ENCODE measurements at places on chromosomes 1 and 21.

- DNase-seq, result peak; percentile 94
These were observed 14.8 kb upstream of the NCMAP start for GRCh38 chr1:24540906-24541710.

DNA sequence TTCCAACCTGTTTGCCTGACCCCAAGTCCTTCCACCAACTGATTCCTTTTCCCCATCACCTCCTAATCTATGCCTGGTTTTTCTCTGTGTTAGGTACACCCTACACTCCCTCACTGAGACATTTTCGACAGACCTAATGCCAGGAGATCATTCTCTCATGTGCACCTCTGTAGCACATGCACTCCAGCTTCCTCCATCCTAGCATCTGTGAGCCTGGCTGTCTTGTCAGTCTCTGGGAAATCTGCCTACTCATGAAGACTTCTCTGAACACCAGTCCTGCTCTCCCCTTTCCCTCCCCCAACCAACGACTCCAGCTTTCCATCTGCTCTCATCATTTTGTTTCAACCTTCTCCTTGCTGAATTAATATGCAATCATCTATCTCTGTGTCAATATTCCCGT is 987 bp downstream of the MED8 start:
- DNase-seq, result no peak

- DNase-seq, result peak; percentile 11
These were observed 140.5 kb downstream of the IFI44 start for GRCh38 chr1:78790174-78790573.

DNA sequence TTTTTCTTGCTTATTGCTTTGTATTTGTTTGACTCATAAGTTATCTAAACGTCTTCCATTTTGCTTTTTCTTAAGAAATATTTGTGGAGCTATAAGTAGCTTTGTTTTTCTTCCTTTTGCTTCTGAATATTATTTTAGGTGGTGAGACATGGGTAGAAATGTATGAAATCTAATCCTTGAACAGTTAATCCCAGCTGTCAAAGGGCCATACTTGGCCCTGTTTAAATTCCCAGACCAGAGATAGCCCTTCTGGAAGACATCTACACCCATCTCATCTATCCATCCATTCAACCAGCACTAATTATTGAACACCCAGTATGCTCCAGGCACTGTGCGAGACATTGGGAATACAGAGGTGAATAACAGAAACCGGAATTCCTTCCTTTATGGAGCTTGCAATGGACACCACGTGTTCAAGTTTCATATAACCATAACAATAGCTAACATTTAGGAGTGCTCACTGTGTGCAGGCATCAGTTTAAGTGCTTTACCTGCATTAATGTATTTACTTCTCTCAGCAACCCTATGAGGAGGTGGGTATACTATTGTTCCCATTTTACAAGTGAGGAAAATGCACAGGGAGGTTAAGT is 8.7 kb downstream of the TACSTD2 start:
- DNase-seq, result no peak

DNA sequence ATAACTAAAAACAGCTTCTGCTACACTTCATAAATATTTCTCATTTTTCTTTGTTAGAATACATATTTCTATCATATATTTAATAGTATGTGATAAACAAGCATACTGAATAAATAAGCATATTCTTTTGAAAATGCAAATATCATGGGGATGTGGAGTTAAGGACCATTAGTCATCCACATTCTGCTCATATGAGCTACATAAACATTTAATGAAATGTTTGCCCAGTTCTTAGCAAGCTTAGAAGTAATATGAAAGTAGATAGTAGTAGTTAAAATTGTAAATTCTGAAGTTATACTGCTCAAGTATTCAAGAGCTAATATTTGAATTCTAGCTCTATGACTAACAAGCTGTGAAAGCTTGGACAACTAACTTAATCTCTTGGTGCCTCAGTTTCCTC is 10.1 kb upstream of the GORAB start:
- no peak for DNase-seq

GRCh38 chr1:179296356-179297104 is 2.9 kb downstream of the SOAT1 start:
- no peak for DNase-seq

GRCh38 chr1:58204284-58204683 is 342.2 kb downstream of the OMA1 start:
- no peak for DNase-seq

DNA sequence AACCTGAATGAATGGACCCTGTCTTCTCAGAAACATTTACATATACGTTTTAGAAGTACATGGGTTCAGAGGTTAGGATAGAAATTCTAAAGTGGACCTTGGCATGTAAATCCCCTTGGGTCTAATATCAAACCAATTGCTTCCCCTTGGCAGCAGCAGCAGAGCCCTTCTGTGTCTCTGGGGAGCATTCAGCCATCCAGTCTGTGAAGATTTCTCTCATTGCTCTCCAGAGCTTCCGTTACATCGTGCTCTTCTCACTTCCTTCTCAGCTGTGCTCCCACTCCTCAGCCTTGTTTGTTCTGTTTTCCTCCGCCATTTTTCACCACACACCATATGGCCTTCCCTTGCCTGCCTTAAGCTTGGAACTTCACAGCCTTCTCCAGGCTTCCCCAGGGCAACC is 61.5 kb upstream of the ATP1B1 start:
- DNase-seq, result no peak

GRCh38 chr21:29154270-29154669 is 23.8 kb downstream of the MAP3K7CL start:
- no peak for DNase-seq

- DNase-seq, result no peak
These were observed 33.0 kb downstream of the KCNC4 start for GRCh38 chr1:110243146-110243545.

DNA sequence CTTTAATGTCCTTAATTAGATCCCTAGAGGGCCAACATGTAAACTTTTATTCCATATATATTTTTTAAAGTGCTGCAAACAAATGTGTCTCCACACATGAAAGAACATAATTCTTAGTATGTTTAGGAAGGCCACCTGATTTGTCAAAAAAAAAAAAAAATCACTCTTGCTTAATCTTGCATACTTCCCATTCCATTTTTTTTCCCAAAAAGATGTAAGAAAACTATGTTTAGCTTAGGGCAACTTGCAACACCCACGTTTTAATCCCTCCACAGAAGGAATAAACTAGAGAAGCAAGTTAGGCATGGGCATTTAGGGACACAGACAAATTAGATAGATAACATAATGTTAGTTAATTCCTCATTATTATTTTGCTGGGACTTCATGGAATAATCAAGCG is 5.6 kb downstream of the YOD1 start:
- no peak for DNase-seq

- peak; percentile 94 for DNase-seq
These were observed 39.3 kb downstream of the PLEKHA6 start for GRCh38 chr1:204320382-204320804.

- no peak for DNase-seq
These were observed 13.6 kb upstream of the ARHGEF16 start for GRCh38 chr1:3440711-3441409.

DNA sequence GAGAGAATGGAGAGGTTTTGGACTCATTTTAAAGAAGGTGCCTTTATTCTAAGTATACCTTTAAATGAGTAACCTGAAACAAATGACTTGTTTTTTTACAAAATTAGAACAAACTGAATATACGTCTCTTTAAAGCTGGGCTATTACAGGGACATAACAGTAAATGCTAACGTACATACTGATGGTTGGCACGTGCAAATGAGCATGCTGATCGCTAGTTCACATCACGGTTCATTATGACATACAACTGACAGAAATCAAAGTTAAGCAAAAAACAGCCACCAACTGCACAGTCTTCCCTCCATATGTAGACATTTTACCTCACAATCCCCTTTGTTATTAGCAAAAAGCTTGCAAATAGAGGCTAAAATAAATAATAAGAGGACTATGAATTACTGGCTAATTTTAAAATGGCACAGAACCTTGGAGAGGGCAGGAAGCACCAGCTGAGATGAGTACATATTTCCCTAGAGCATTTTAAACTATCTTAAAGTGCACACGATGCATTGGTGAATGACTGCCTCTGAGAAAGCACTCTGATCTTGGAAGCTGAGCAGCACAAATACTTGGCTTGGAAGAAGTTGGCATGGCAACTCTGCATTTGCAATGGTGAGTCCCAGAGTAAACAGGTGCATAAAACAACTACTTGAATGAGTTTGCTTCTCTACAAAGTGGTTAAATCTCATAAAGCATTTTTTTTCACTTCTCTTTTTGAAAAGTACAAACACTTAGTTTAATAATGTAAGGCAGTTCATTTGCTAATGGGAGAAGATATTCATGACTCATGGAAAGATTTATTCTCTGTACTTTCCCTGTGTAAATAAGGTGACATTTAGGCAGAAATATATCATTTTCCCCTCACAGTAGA is 204.7 kb downstream of the LHX8 start:
- peak; percentile 13 for DNase-seq

DNA sequence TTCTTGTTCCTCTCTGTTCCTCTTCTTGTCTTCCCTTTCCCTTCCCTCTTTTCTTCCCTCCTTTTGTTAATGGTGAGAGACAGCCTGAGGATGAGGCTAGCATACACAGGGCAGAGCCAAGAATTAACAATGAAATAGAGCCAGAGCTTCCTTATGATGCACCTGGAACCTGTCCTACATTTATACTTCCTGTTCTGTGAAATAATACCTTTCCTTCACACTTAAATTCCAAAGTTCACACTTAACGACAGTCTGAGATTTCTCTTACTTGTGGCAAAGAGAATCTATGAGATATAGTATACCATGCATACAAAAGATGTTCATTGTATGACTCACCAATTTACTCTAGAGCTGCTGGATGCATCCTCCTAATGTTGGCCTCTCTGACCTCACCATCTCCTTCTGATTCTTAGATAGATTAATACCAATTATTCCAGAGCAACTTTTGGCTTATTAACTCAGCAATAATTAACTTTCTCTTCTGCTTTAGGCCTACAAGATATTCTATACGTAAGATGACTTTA is 30.8 kb upstream of the TSNAX start:
- no peak for DNase-seq

DNA sequence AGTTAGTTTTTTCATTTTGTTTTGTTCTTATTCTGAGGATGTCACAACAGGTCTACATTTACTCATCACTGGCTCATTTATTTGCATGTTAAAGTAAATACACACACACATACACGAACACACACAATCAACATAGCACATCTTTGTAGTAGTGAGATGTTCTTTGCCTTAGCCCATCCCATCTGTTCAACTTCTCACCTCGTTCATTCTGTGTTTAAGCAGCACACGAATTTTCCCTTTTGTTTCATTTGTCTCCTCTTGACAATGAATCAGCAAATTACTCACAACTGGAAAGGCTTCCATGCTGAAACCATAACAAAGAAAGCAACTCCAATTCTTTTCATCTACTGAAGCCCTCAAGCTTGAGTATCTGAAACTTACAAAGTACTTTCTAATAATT is 133.3 kb upstream of the CHRM3 start:
- DNase-seq, result no peak

DNA sequence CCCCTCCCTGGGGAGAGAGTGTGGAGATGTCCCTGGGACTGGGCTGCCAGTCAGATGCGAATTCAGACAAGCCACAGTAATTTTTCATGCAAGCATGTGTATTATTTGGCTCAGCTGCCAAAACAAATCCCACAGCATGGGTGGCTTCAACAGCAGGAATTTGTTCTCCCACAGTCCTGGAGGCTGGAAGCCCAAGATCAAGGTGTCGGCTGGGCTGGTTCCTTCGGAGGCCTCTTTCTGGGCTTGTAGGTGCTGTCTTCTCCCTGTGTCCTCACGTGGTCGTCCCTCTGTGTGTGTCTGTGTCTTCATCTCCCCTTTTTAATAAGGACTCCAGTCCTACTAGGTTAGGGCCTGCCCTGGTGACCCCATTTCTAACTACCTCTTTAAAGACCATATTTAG is 91.9 kb upstream of the ACTRT2 start:
- no peak for DNase-seq
